ENCODE measurements at places on chromosomes 3 and 15.

DNA sequence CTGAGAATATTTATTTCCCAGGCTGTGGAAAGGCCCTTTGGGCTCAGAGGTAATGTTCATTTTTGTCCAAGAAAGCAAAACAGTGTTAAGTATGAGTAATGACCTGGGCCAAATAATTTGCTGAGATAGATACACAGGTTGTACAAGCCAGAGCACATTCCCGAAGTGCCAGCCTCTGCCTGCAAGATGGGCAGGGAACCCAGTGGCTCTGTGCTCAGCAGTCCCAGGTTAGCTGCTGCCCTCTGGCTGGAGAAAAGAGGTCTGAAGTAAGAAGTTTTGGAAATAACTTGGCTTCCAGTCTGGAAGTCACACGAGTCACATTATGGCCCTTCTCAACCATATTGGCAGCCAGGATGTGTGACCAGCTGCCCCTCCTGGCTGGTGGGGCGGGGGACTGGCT, 20.2 kb downstream of the MYZAP start:
- no peak for DNase-seq

GRCh38 chr3:12905316-12906071, 64.1 kb upstream of the RPL32 start:
- no peak for DNase-seq

- no peak for DNase-seq
Observed at GRCh38 chr3:125478326-125478725, 41.7 kb downstream of the SNX4 start.

- no peak for DNase-seq
Observed at GRCh38 chr3:87173776-87174175, 53.3 kb upstream of the CHMP2B start.

- no peak for DNase-seq
Observed at GRCh38 chr3:167780214-167780883, 44.8 kb downstream of the SERPINI1 start.

GRCh38 chr15:35139822-35140221, 54.7 kb upstream of the NANOGP8 start:
- DNase-seq, result no peak

GRCh38 chr3:107983247-107983646, 107.6 kb downstream of the CD47 start:
- DNase-seq, result no peak

DNA sequence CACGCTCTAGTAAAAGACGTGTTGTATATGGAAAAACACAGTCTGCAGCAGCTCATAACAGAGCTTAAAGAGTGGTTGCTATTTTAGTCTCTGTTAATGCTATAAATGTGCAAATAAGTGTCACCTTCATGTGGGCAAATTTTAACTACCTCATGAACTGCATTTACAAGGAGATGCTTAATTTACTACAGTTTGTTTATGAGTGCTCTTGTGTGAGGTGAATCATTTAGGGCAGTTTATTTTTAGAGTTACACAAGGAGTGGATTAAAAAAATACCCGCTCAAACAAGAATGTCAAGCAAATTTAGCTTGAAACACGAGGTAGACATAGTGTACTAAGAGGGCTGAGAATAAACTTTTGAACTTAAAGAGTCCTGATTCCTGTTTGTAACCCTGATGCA, 579.0 kb downstream of the MFSD1 start:
- no peak for DNase-seq

DNA sequence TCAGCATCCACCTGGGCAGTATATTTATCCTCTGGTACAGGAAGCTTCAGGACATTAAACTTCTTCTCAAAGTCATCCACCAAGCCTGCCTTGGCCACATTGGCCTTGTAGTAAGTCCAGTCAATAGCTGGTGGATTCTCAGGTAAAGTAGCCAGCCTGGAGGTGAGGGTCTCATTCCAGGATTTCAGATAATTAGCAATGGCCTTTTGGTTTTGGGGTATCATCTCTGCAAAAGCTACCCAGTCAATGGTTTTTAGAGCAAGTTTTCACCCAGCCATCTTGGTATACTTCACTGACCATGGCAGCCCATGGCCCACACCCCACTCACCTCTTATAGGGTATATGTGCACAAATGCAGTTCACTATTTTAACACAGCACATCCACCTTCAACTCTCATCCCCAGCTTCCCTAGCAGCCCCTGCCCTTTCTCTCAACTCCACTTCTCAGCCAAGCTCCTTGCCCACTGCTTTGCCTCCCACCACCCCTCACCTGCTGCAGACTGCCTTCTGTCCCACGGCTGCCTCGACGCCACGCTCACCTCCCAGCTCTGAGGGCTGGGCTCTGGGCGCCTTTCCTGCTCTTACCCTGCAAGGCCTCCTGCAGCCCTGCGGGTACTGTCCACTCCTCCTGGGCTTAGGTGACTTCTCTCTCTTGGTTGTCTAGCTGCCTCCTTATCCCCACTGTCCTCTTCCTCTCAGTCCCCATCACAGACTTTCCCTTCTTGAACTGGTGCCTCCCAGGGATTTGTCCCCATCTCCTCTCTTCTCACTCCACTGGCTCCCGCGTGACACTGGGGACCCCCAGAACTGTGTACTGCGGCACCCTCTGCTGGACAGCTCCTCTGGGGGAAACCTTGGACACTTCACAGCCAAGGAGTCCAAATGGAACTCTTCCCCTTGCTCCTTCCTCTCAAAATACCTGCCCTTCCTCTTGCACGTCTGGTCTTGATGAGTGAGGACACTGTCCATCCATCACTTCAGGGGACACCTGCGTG, 1.7 kb upstream of the TGM5 start:
- DNase-seq, result no peak

- no peak for DNase-seq
Observed at GRCh38 chr15:62416526-62416925, 251.4 kb upstream of the C2CD4B start.

DNA sequence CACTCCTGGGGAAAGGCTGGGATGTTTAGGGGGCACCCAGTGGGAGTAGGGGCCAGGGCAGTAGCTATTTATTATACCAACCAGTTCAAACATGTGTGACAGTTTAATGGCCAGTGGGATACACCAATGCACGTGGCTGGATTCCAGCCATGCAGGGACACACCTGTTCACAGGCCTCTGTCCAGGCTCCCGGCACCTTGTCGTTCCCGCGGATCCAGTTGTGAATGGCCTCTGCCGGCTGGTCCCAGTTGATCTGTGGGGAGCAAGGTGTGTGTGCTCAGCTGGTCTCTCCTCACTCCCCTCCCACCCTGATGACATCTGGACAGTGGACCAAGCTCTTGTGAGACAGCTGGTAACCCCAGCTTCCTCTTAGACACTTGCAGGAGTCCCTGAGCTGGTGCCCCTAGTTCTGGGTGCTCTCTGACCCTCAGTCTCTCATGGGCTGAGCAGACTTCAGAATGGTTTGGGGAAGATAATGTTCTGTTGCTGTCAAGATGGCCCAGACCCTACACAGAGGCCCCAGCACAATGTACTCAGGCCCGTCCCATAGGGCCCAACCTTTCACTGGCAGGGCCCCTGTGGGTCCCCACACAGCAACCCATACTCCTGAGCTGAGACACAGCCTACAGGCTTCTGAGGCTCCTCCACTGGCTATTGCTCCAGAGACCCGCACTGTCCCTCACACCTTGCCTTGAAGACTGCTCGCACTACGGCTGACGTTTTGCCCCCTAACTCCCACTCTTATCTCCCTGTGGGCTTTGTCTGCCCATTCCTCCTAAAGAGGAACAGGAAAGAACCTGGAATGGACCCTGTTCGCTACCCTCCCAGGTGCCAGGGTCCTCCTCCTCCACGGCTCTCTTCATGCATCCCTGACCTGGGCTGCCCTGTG, 25.8 kb downstream of the ALDH1L1 start:
- no peak for DNase-seq

GRCh38 chr3:119586733-119587172, 7.5 kb downstream of the ADPRH start:
- DNase-seq, result peak; percentile 9

GRCh38 chr3:20912406-20912805, 726.4 kb upstream of the SGO1 start:
- no peak for DNase-seq

- DNase-seq, result no peak
Observed at GRCh38 chr3:188001093-188001492, 152.9 kb upstream of the LPP start.

DNA sequence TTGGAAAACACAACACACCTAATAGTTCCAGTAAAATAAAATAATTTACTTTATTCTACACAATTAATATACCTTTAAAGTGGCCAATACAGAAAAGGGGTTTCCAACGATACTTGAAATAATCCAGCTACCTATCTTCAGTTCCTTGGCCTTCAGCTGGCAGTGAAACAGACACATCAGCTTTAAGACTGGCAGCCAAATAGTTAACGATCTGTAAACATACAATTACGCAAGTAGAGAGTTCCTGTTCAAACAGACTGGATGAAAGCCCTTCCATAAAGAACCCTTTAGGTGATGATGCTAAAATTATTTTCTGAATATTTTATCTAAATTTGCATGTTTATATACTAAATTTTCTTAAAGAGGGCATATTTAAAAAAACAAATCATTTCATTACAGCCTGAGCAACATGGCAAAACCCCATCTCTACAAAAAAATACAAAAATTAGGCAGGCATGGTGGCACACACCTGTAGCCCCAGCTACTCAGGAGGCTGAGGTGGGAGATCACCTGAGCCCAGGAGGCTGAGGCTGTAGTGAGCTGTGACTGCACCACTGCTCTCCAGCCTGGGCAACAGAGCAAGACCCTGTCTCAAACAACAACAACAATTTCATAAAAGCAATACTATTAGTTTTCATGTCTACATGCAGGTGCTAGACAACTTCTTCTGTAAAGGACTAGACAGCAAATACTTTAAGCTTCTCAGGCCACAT, 12.9 kb downstream of the DYNC1LI1 start:
- no peak for DNase-seq

DNA sequence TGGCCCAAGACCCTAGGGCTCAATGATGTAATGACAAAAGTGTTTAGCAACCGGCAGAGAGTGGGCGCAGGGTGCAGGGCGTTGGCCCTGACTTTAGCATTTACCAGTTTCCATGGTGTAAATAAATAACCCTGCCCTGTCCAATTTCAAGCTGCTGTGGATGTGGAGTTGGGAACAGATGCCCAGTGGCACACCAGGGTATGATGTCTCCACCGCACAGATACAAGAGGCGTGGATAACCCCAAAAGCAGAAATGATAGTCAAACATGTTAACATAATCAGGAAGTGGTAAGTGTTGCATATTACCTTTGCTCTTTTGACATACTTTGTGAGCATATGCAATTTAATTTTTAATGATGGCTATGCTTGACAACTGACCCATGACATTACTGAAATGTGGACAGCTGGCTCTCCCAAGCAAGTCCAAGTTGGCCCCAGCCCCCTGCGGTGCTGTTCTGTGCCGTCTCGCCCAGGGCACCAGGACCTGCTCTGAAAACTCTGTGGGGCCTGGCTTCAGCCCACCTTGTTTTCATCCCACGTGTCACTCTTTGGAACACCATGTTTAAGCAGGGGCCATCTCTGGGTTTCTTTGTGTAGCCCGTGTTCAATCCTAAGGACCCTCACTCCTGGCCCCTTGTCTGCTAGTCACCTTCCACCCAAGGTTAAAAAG, 10.8 kb upstream of the ANPEP start:
- DNase-seq, result peak; percentile 84

DNA sequence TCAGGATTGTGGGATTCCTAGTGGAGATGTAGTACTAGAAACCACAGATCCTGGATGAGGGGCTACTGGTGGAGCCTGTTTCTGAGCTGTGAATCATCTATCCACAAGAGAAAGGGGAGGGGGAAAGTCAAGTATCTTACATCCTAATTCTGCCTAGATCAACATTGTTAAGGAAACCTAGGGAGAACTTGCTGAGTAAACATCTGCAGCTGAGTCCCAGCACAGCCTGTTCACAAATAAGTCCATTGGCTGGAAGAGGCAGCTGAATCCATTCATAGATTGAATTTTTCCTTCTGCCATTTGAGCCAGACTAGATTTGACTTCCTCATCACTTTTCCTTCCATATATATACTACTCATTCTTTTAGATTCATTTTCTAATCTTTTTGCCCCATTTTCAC, 460.5 kb downstream of the TUSC7 start:
- DNase-seq, result no peak

- no peak for DNase-seq
Observed at GRCh38 chr3:181839916-181840297, 128.2 kb downstream of the SOX2 start.

GRCh38 chr3:123870033-123870432, 14.1 kb downstream of the MYLK start:
- no peak for DNase-seq

DNA sequence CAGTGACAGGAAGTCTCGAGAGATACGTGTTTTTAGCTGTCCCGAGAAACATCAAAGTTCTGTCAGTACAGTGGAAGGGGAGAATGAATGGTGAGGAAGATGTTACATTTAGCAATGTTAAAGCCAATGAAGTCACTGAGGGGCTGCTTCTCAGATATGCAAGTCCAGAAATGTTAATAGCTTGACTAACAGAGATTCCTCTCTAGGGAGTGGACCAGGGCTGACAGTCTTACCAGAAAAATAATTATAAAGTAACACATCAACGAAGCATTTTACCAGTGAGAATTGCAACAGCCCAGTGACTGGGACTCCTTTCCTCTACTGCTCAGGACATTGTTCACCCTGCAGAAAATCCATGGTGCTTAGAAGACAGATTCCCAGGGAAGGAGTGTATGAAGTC, 23.9 kb downstream of the GALNT15 start:
- DNase-seq, result no peak

GRCh38 chr3:161508852-161509477, 12.4 kb downstream of the OTOL1 start:
- DNase-seq, result no peak

DNA sequence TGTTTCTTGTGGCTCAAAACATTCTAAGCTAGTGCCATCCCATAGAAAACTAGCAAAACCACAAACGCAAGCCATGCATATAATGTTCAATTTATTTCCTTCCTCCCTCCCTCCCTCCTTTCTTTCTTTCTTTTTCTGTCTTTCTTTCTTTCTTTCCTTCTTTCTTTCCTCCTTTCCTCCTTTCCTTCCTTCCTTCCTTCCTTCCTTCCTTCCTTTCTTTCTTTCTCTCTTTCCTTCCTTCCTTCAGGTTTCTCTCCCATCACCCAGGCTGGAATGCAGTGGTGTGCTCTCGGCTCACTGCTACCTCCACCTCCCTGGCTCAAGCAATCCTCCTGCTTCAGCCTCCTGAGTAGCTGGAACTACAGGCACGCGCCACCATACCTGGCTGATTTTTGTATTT, 492.8 kb upstream of the PROK2 start:
- no peak for DNase-seq

DNA sequence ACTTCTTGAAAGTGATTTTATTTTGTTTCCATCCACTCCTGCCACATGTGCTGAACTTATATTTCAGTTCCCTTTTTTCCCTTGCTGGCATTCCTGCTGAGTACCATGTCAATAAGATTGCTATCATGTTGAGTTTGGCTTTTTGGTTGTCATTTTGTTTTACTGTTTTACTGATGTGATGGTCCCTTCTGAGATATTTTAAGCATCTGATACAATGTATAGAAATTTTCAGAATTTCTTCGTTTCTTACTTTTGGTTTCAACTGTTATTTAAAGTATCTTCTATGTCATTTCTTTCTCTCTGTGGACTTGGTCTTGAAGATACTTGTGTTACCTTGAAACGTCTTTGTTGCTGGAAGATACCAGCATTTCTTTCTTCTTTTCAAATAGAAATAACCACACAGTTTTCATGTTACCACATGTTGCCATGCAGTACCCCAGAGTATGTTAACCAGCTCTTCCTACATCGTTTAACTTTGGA, 14.1 kb downstream of the SIDT1 start:
- DNase-seq, result no peak
